Fibroblast of the aortic adventitia (primary cell): ENCODE measurements at places on chromosomes 2 and 18. TPM values are rescaled to one million over a fixed set of nuclear protein-coding genes. Genes with fewer than 3 reads are reported as not detected.

The ABCB11 gene
- not detected in 2 replicates for total RNA-seq

The POTEC gene
- total RNA-seq = under 0.01 TPM in 1 of 2 replicates, not detected in the other

The SAG gene
- not detected in 2 replicates for total RNA-seq

The ANKRD36B gene
- 49.8 and 72.4 TPM in 2 replicates for total RNA-seq

The ONECUT2 gene
- under 0.01 TPM in 2 replicates for total RNA-seq

The MBOAT2 gene
- 18.1 and 37.1 TPM in 2 replicates for total RNA-seq
